ENCODE measurements at places on chromosomes 1 and 21. TPM values are rescaled to one million over a fixed set of nuclear protein-coding genes. Genes with fewer than 3 reads are reported as not detected.

The TEDDM1 gene
- total RNA-seq: not detected

- DNase-seq: no peak
- no peaks in the 10 kb centered on the region for H3K27me3 ChIP-seq
- H3K4me3 ChIP-seq: no peak overlapping the region
- no peaks in the 10 kb centered on the region for H3K36me3 ChIP-seq
Measured at GRCh38 chr1:183339556-183340167, 78.5 kb downstream of the NMNAT2 start.

- no peak overlapping the region for H3K27ac ChIP-seq
- DNase-seq: no peak
- no peaks in the 10 kb centered on the region for H3K27me3 ChIP-seq
- H3K4me1 ChIP-seq: peaks cover 3% of the 10 kb centered on the region
- peaks cover 12% of the 10 kb centered on the region for H3K36me3 ChIP-seq
Measured at GRCh38 chr1:117146575-117147340, 25.2 kb upstream of the TRIM45 start.

GRCh38 chr1:109782927-109783326, 19.2 kb upstream of the EPS8L3 start:
- no peak for DNase-seq
- H3K27ac ChIP-seq: no peak overlapping the region
- H3K4me1 ChIP-seq: 0 out of 2 replicates have a peak, but pooled peaks cover 2% of the 10 kb centered on the region
- no peak overlapping the region for H3K4me3 ChIP-seq
- no peaks in the 10 kb centered on the region for H3K27me3 ChIP-seq

- no peak for DNase-seq
- H3K36me3 ChIP-seq: peaks cover 74% of the 10 kb centered on the region
- H3K27me3 ChIP-seq: no peaks in the 10 kb centered on the region
- H3K27ac ChIP-seq: no peak overlapping the region
- H3K4me1 ChIP-seq: no peaks in the 10 kb centered on the region
Measured at GRCh38 chr1:88802950-88803349, 88.4 kb downstream of the GTF2B start.

The PADI4 gene
- total RNA-seq: 0.13 TPM

The DR1 gene
- total RNA-seq: 87.3 TPM

DNA sequence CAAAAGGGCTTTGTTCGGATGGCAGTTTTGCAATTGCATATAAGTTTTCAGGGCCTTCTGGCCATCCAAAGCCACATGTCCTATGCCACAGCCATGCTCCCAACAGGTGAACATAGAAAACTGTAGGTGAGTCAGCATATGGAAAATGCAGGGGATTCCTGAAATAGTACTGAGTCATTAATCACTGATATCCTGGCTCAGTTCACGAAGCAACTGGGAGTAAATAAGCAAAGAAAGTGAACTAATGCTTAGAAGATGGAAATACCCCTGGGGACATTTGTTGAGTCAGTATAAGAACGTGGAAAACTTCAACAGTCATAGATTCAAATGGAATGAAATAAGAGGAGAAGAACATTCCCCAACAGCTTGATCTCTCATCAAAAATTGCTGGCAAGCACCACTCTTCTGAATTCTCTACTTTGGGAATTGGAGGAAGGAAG, 148.9 kb upstream of the RUNX1 start:
- H3K36me3 ChIP-seq: no peaks in the 10 kb centered on the region
- H3K27me3 ChIP-seq: no peaks in the 10 kb centered on the region
- no peak overlapping the region for H3K27ac ChIP-seq
- H3K4me3 ChIP-seq: no peak overlapping the region
- no peaks in the 10 kb centered on the region for H3K4me1 ChIP-seq

The EFNA3 gene
- total RNA-seq: 3.9 TPM

The OR2M3 gene
- not detected for total RNA-seq

The GPR37L1 gene
- total RNA-seq: 0.11 TPM

GRCh38 chr21:15222707-15223106, 157.9 kb upstream of the NRIP1 start:
- no peaks in the 10 kb centered on the region for H3K36me3 ChIP-seq
- no peak for DNase-seq
- H3K4me3 ChIP-seq: no peak overlapping the region
- peaks cover 12% of the 10 kb centered on the region for H3K27me3 ChIP-seq
- H3K4me1 ChIP-seq: no peaks in the 10 kb centered on the region
- H3K27ac ChIP-seq: no peak overlapping the region

GRCh38 chr21:36909901-36910561, 56.4 kb downstream of the HLCS start:
- H3K27me3 ChIP-seq: no peaks in the 10 kb centered on the region
- H3K27ac ChIP-seq: no peak overlapping the region
- no peak overlapping the region for H3K4me3 ChIP-seq
- no peaks in the 10 kb centered on the region for H3K36me3 ChIP-seq
- no peak for DNase-seq

The EFNA4 gene
- 11.7 TPM for total RNA-seq

- no peaks in the 10 kb centered on the region for H3K27me3 ChIP-seq
- H3K4me3 ChIP-seq: no peak overlapping the region
- no peak overlapping the region for H3K27ac ChIP-seq
- no peak for DNase-seq
Measured at GRCh38 chr1:3905953-3906671, 6.0 kb upstream of the C1orf174 start.

- DNase-seq: no peak
- no peaks in the 10 kb centered on the region for H3K4me1 ChIP-seq
- H3K4me3 ChIP-seq: no peak overlapping the region
- peaks cover 7% of the 10 kb centered on the region for H3K27me3 ChIP-seq
- H3K36me3 ChIP-seq: no peaks in the 10 kb centered on the region
Measured at GRCh38 chr21:41956926-41957729, 3.3 kb upstream of the C2CD2 start.

DNA sequence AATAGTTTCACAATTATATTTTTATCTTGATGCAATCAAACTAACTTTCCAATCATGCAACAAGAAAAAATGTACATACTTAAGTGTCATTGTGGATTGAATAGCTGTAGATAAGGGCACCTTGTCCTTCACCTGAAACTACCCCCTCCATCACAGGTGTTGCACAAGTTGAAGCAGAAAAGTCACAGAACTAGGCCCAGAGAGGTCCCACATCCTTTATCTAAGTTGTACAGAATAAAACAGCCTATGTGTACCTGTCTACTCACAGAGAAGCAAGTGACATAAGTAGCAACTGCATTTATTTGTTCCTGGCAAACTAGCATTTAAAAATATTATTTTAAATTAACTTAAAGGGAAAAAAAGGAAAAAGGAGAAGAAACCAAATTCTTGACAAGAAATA, 256.8 kb downstream of the FAF1 start:
- no peak overlapping the region for H3K27ac ChIP-seq
- H3K4me3 ChIP-seq: no peak overlapping the region
- H3K27me3 ChIP-seq: no peaks in the 10 kb centered on the region
- DNase-seq: no peak

DNA sequence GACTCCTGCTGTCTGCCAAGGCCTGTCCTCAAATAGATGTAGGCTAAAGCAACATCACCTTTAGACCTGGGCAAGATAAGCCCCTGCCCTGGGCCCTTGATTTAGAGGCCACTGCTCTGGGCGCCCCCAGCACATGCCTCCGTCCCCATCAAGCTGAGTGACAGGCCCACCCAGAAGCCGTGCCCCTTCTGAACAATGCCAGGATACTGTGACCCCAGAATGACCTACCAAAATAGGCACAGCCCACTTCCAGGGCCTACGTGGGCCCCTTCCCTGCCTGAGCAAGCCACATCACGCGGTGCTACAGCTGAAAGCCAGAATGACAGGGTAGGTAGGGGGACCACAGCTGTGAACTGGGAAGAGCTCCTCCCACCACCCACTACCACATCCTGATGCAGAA, 24.7 kb upstream of the BECN2 start:
- H3K4me3 ChIP-seq: no peak overlapping the region
- H3K4me1 ChIP-seq: no peaks in the 10 kb centered on the region
- no peaks in the 10 kb centered on the region for H3K27me3 ChIP-seq
- no peak overlapping the region for H3K27ac ChIP-seq
- DNase-seq: no peak

The SPRR1A gene
- total RNA-seq: not detected

Measured in H9 (cell line).